Right ventricle myocardium inferior (tissue), 1 donor: ENCODE measurements at places on chromosomes 3 and 15. TPM values are rescaled to one million over a fixed set of nuclear protein-coding genes. Genes with fewer than 3 reads are reported as not detected.

- DNase-seq, result no peak
Measured at GRCh38 chr3:23076437-23076836, 126.7 kb upstream of the UBE2E2 start.

- no peak for DNase-seq
Measured at GRCh38 chr3:13063225-13063624, 10.0 kb downstream of the IQSEC1 start.

DNA sequence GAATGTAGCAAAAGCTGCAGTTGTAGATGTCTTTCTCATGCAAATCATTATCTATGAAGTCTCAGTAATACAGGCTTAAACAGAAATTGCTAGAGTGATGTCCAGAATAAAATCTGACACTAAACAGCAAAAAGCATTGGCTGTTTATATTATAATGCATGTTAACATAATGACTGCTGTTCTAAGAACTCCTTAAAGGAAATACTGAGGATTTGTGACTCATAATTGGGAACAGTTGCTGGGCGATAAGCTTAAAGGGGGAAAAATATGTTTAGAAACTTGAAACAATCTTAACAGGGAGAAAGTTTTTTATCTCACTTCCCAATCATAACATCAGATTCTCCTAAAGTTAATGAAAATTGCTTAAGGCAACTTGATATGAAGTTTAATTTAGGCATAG is 17.5 kb downstream of the TIPARP start:
- no peak for DNase-seq

GRCh38 chr15:80455668-80456442 is 51.7 kb downstream of the ARNT2 start:
- DNase-seq, result no peak

Gene ARID3B
- 1.4 TPM for total RNA-seq

Gene THAP10
- 3.7 TPM for total RNA-seq
